ENCODE measurements at places on chromosomes 7 and 10.

DNA sequence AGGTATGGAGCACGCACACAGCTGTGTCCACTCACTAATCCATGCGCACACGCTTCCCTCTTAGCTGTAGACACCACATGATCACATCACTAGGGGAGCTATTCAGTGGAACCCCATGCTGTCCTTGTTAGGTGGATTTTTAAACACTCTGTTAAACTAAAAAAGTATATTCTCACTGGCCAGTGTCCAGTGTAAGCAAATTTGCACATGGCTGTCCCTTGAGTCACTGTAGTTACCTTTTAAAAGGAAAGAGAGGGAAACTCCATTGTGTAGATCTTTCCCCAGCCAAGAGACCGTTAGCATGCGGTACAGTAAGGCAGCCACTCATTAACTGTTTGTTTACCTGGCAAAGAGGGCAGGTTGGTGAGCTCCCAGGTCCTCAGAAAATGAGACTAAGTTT lies 81.6 kb upstream of the INSYN2A start:
- no peak for DNase-seq

DNA sequence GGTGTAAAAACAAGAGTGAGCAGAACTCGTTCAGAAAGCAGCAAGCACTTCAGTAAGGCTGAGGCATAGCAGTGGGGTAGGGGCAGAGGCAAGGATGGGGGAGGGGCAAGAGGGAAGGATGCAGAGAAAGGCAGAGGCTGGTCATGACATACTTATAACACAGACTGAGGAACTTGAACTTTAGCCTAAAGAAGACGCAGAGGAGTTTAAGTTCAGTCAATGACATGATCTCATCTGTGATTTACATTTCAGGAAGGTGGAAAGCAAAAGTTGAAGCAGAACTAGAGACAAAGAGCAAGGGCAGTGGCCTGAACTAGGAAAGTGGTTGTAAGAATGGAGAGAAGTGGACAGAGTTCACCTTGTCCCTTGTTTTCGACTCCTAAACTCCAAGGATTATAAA lies 15.8 kb downstream of the MACC1 start:
- no peak for DNase-seq

DNA sequence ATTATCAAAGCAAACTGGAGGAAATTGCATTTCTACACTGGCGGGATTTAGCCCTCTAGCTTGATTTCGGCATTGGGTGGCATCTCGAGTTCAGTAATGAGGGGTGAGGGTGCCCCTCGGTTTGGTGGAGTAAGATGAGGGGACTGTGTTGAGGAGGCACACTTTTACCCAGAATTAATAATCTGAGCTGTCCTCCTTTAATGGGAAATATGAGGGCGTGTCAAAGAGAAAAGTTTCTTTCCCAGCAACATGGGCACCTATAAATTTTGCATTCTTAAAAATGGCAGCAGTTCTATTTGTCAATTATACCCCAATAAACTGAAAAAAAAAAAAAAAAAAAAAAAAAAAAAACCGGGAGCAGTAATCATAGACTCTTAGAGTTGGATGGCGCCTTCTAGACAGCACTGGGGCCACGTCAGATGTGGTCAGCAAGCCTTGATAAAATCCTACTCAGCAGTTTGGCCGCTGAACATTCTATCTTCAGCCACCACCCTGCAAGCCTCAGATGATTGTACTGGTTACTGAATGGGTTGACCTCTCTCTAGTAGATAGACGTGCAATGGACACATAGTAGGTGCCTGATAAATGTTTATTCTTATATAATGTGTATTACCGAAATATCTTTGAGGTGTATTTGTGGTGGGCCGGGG lies 931 bp downstream of the PAPSS2 start:
- DNase-seq = no peak

DNA sequence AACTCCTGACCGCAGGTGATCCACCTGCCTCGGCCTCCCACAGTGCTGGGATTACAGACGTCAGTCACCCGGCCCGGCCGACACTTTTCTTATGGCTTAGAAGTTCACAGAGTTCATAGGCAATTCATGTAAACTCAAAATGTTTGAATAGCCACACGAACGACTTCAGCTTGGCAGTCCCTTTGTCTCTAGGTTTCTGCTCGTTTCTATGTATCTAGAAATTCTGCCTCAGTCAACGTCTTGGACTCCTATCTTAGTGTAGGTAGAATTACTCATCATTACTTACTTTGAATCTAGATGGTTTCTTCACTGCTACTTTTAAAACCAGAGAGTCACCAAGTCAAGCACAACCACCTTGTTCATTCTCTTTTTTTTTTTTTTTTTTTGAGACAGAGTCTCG lies 23.7 kb downstream of the ARL4A start:
- DNase-seq = no peak

DNA sequence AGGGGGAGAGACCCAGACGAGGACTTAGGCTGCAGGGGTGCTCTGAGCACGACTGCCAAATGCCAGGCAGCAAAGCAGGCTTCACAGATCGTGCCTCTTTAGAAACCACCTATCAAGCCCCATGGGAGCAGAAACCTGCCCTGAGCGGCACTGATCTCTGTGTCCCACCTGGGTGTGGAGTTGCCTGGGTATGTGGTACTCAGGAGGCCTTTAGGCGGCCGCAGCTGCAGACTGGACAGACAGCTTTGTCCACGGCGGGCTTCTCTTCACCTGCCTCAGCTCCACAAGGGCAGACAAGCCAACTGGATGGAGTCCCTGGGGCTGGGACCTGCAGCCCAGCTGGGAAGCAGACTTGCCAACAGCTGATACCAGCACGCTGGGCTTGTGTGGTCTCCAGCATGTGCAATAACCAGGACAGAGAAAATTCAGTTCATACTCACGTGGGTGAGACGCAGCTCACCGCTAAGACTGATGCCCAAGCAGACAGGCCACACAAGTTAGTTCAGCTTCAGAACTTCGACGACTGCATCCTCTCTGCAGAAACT lies 163.2 kb downstream of the EBF3 start:
- no peak for DNase-seq

GRCh38 chr7:90728568-90728967 lies 132.4 kb downstream of the CDK14 start:
- DNase-seq = no peak

- no peak for DNase-seq
These were observed 16.3 kb downstream of the MINDY4 start for GRCh38 chr7:30787486-30787885.

DNA sequence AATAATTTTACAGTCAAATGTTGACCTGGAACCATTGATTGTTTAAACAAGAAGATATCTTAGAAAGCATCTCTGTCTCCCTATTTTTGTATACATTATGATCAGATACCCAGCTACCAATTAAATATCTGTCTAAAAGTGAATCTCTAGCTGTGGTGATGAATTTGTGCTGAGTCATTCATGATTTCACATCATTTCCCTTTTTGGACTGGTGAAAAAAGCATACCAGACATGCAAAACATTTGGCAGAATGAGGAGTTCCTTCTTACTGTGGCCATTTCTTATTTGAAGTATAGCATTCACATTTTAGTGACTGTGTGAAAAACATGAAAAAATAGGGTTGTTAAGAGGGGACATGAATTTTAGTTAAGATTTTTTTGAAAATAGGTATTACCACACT lies 98.0 kb upstream of the GATA3 start:
- no peak for DNase-seq

DNA sequence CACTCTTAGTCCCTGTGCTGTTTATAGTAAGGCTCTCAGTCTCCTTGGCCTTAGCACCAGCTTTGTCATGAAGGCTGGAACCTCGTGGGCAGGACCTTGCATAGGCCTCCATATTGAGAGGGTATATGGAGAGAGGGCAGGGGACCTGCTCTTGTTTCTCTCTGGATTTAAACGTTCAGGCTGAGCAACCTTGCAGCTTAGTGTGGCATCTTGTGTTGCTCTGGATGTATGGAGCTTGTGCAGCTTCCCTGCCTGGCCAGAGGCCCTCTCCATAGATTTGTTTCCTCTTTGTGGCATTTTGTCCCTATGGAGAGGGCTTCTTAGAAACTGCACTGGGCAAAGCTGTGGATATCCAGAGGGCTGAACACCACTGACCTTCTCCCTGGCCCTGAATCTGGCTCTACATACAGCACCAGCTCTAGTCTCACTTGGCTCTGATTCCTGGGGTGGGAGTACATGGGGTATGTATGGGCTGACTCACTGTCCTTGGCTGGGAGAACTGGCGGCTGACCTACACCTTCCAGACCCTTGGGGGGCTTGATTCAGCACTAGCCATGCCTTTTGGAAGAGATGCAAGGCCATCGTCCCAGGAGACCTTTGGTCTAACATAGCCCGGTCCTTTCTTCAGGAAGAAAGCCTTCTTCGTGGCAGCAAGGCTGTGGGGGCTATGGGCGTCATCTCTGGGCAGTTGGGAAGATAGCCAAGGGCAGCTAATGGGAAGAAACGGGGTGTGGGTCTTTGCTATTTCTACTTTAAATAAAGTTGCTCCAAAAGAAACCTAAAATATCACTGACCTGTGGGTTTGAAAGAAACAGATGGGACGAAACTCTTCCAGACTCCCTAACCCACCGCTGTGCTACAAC lies 30.5 kb downstream of the ITPRIP start:
- no peak for DNase-seq

DNA sequence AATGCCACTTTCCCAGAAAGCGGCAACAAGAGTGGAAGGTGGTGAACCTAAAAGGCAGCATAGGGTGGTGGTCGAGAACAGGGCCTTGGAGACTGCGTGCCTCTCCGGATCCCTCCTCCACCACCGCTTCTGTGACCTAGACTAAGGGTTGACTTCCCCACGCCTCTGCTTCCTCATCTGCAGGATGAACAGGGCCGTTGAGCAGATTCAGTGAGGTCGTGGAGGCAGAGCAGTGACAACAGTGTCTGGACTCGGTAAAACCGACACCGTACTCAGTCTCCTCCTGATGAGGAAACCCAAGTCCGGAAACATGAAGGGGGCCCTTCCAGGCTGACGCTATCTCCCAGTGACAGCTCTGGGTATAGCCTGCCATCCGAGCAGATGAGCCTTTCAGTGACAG lies 162.6 kb downstream of the CELF2 start:
- DNase-seq = no peak

DNA sequence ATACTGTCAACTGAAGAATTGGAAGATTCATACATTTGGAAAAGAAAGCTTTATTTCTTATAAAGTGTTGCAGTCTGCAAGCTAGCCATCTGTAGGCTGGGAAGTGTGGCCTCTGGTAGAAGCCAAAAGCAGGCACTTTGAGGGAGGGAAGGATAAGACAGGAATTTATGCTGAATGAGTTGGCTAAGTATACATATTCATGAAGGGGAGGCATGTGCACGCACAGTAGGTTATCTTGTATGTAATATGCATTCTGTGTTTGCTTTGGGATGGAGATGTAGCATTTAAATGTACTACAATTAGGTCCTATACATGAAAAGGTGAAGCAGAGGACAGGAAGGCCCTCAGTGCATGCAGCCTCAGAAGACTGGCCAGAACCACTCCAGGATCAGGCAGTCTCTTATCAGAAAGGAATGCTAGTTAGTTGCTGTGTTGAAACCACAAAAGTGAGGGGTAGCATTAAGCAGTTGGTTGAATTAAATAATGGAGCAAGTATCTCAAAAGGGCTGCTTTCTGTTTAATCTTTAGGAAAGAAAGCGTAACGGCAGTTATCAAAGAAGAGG lies 40.9 kb downstream of the MYO3A start:
- DNase-seq = no peak

GRCh38 chr7:100465702-100466311 lies 1.7 kb upstream of the SPACDR start:
- peak; percentile 27 for DNase-seq
